ENCODE measurements at places on chromosomes 3 and 15.

GRCh38 chr3:130607553-130608154, 90.7 kb downstream of the COL6A6 start:
- DNase-seq, result no peak

GRCh38 chr15:43329217-43329959, 985 bp downstream of the LCMT2 start:
- DNase-seq, result no peak

GRCh38 chr3:159731254-159731653, 257.4 kb upstream of the IL12A start:
- no peak for DNase-seq

- no peak for DNase-seq
Measured at GRCh38 chr15:24924621-24925020, 30.2 kb upstream of the SNRPN start.

GRCh38 chr15:89746386-89746780, 4.7 kb downstream of the MESP1 start:
- no peak for DNase-seq

DNA sequence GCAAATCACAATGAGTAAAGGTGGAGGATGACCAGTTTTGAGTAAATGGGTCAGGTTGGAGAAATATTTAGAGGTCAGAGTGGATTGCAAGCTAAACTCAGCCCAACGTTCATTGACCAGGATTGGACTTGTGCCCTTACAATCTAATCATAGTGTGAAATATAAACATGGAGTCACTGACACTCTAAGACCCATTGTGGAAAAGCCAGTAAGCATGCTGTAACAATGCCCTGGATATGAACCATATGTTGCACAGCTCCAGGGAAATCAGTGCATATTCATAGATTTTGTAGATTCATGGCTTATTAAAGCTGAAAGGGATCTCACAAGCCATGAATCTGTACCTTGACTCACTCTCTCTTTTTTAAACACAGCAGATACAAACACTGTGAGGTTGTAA, 660.2 kb upstream of the LMCD1 start:
- no peak for DNase-seq

Measured in activated CD4-positive, alpha-beta T cell treated with anti-CD3 and anti-CD28 coated beads, Interleukin-2, Interleukin-4, amounts not matched to agents 100 ng/mL and 50 ng/mL, durations not matched to agents 16 hours and 8 hours (primary cell).